Activated T-cell treated with anti-CD3 and anti-CD28 coated beads for 48 hours (primary cell): ENCODE measurements at places on chromosomes 7 and 10.

GRCh38 chr10:18504161-18504560, 147.2 kb downstream of the NSUN6 start:
- no peak for DNase-seq

GRCh38 chr10:44865289-44865671, 45.9 kb upstream of the TMEM72 start:
- no peak for DNase-seq

- no peak for DNase-seq
These were observed 124.0 kb downstream of the IQUB start for GRCh38 chr7:123410273-123410904.

- DNase-seq: no peak
These were observed 455.6 kb upstream of the FZD8 start for GRCh38 chr10:36097696-36098095.

DNA sequence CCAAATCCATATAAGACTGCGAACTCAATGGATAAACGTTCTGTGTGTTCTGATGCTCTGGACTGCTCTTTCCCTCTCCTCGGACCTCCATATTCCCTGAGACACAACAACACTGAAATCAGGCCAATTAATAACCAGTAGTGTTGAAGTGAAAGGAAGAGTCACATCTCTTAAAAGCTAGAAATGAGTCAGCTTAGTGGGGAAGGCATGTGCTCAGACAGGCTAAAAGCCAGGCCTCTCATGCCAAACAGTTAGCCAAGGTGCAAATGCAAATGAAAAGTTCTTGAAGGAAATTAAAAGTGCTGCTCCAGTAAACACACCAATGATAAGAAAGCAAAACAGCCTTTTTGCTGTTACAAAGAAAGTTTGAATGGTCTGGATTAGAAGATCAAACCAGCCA, 29.3 kb downstream of the TNS3 start:
- no peak for DNase-seq
